Naive thymus-derived CD4-positive, alpha-beta T cell (primary cell): ENCODE measurements at places on chromosomes 4 and X. TPM values are rescaled to one million over a fixed set of nuclear protein-coding genes. Genes with fewer than 3 reads are reported as not detected.

The OPRPN gene
- total RNA-seq: not detected in 2 replicates

The CC2D2A gene
- not detected in 2 replicates for total RNA-seq

The MBNL3 gene
- 29.7 TPM for total RNA-seq

The CNKSR2 gene
- 6.3 and 7.3 TPM in 2 replicates for total RNA-seq

The MAGEB2 gene
- not detected for total RNA-seq

The NAT8L gene
- total RNA-seq: 0.11 TPM
